ENCODE measurements at places on chromosomes 4 and X.

DNA sequence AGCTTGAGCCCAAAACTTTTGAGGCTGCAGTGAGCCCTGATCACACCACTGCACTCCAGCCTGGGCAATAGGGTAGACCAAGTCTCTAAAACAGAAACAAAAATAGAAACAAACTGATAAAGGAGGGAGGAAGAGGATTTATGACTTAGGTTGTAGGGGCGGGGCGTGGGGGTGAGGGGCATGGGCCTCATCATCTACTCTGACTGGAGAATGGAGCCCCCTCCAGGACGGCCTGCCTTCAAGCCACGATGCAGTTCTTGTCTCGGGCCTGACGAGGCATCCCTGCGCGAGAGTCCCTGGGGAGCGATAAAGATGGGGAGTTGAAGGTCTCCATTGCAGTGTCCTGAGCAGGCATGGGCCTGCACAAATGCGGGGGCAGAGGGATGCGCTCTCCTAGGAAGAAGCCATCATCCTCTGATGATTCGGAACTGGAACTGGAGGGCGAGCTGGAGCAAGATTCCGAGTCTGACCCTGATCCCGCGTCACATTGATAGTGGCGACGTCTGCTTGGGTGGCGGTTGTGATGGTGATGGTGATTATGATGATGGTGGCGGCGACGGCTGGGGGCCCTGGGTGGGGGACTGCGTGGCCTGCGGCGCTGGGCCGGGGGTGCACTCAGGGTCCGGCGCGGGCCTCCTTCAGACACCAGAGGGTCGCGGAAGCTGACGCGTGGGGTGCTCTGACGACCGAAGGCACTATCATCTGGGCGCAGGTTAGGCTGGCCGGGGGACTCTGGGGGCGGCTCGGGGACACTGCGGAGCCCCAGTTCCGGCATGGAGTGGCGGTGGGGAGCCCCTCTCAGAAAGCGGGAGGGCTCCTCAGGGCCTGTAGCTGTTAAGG lies 4.0 kb downstream of the PLP2 start:
- no peak for DNase-seq

DNA sequence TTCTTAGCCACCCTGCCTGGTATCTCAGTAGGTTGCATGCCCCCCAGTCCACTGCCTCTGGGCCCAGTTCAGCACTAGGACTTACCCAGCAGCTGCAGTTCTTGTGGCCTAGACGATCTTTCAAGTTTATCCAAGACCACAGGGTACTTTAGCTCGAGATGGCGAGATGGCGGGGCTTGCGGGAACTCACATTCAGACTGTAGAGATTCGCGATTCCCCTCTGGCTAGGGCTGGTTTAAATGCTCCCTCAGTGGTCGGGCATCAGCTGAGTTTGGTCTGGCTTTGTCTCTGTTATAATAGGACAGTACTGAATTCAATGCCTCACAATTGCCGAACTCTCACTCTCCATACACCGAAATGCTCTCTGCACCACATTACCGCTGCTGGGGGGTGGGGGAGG lies 18.4 kb upstream of the RFC1 start:
- no peak for DNase-seq

DNA sequence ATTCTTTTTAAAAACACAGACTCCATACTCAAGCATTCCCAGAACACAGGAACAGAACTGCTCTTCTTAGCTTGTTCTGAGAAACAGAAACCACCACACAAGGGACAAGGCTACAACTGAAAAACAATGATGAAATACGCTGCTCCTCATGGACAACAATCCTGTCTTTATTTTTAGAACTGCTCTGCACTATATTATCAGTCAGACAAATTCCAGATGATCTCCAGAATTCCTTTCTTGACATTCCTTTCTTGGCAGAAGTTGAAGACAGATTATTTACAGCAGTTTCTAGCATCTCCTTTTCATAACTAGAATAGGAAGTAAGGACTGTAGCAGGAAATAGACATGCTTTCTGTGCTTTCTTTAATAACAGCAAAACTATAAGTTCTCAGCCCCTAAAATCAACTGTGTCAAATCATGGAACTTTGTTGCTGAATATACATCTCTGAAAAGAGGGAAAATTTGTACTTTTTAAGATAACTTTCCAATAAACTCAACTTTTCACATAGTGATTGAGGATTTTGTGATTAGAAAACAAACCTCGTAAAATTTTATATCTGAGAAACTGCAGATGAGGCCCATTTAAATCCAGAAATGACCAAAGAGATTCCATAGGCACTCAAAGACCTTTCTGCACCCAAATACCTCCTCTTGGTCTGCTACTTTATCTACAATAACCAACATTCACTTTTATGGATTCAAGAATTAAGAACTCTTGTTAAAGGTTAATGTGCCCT lies 35.9 kb downstream of the ANTXR2 start:
- DNase-seq: no peak

DNA sequence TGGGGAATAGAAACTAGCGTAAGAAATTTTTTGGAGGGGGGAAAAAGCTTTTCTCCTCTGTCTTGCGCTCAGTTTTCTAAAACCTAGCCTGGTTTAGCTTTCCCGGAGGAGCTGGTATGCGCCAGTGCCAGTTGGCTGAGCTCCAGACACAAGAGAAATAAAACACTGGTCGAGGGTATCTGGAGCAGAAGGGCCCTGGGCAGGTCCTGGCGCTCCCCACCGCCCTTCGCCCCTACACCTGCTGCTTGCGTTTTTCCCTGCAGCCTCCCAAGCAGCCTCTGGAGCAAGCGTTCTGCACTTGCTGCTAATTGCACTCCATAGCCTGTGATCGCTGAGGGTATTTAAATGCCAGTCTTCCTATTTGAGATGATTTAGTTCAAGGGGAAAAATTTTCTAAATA lies 816 bp downstream of the EREG start:
- no peak for DNase-seq

GRCh38 chrX:109600237-109600651 lies 24.7 kb downstream of the KCNE5 start:
- DNase-seq: peak; percentile 65

DNA sequence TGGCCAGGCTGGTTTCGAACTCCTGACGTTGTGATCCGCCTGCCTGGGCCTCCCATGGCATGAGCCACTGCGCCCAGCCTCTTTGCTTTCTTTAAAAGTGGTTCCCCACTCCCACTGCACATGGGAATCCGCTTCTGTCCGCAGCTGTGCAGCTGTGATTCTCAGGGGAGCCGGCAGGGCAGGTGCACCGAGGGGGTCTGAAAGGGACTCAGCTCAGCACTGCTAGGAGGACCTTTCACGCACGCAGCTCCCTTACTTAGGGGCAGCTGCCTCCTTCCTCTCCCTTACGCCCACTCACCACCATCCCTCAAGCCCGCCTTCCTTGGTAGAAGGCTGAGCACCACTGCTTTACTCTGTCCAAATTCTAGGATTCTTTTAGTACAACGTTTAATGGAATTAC lies 40.4 kb upstream of the CYP4V2 start:
- DNase-seq: no peak

- DNase-seq: no peak
Measured at GRCh38 chr4:113497154-113497884, 264.2 kb downstream of the CAMK2D start.

DNA sequence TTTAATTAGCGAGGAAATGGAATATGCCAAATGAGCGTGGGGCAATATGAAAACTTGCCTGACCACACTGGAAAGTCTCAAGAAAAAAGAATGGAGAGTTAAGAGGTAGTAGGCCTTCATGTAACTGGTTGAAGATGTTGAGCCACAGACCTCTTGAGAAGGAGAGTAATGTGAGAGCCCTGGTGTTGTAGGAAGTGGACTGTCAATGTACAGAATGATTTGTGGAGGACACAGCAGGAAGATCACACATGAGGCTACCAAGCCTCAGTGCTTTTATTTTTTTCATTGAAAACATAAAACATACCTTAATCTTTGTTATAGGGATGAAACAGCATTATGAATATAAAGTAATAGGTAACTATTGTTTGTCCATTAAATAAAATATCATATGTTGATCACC lies 331.6 kb downstream of the UNC5C start:
- no peak for DNase-seq

Measured in left hindlimb (tissue), 1 donor.